T follicular helper cell (primary cell): ENCODE measurements at places on chromosomes 13 and 19.

DNA sequence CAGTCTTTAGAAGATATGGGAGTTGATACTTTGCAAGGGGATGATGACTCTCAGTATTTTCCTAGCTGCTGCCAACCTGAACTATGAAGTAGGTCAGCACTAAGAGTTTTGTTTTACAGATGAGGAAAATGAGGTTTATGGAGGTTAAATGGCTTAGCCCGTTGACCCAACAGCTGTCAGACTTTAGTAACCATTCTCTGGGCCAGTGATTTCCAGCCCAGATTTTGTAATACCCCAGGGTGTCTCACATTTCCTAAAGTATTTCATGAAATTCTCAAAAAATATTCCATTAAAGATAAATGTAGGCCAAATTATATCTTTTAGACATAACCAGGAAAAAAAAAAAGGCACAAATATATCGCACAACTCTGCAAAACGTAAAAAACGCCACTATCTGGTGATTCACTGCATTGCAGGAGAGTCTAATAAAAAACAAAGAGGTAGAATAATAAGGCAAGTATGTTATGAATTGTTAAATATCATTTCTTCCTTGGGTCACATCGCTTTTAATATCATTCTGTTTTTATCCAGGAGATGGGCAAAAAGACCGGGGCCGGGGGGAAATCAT, 112.5 kb downstream of the DACH1 start:
- DNase-seq = no peak

- DNase-seq = no peak
These were observed 587 bp upstream of the RPS15 start for GRCh38 chr19:1437609-1438008.

GRCh38 chr13:46320406-46320805, 66.6 kb downstream of the RUBCNL start:
- no peak for DNase-seq

DNA sequence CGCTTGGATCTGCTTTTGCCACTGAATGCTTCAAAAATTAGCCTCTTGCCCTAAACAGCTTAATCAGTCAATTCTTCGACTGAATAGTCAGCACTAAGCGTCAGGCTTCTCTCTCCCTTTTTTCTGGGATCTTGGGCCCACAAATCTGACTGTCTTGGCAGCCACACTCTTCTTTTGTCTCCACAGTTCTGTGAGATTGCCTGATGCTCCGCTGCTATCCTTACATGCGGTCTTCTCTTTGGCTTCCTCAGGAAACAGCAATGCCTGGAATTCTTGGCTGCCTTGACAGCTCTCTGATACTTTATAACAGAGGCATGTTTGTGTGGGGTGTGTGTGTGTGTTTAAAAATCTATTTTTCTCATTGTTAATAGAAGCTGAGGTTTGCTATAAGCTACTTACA, 32.6 kb downstream of the ERCC5 start:
- DNase-seq = no peak

- no peak for DNase-seq
These were observed 17.2 kb upstream of the USPL1 start for GRCh38 chr13:30600496-30600895.
